ENCODE measurements at places on chromosomes 3 and 15.

DNA sequence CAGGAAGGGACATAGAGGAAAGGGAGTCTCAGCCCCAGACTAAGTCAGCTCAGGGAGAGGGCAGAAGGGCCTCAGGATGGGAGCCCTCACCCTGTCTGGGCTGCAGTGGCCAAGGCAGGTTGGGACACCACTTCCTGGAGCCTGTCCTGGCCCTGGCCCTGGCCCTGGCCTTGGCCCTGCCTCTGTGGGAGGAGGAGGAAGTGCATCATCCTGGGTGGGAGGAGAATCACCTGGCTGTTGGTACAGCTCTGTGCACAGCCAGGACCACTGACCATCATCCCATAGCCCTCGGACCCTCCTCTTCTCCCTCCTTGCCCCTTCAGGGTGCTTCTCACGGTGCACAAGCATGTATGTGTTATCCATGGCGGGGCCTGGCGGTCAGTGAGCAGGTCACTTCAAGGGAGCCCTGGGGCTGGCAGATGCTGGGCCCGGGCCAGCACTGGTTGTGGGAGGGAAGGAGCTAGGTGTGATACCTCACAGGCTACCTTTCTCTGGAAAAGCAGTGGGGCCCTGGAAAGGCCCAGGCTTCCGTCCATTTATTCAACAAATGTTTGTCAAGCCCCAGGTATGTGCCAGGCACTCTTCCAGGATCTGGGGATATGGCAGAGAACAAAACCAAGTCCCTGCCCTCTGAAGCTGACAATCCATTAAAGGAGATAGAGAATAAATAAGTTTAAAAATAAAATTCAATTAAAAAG, 8.2 kb upstream of the APEH start:
- DNase-seq, result no peak

DNA sequence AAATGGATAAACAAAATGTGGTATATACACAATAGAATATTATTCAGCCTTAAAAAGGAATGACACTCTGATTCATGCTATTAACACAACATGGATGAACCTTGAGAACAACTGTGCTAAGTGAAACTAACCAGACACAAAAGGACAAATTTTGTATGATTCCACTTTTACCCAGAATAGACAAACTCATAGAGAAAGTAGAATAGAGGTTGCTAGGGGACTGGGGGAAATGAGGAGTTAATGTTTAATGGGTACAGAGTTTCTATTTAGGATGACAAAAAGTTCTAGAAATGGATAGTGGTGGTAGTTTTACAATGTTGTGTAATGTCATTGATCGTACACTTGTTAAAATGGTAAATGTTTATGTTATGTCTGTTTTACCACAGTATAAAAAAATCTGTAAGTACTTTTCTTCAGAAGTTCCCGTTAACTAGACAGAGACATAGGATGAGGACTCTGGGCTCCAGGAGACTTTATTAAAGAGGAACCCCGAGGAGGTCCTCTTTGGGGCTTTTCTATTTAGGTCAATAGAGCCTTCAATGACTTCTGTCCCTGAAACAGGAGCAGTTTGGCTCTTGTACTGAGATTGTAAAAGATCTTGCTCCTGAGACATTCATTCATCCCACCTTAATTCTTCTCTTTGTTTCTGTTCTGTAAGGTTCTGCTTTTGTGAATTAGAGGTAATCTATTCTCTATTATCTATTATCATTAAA, 24.5 kb downstream of the ABHD6 start:
- no peak for DNase-seq

DNA sequence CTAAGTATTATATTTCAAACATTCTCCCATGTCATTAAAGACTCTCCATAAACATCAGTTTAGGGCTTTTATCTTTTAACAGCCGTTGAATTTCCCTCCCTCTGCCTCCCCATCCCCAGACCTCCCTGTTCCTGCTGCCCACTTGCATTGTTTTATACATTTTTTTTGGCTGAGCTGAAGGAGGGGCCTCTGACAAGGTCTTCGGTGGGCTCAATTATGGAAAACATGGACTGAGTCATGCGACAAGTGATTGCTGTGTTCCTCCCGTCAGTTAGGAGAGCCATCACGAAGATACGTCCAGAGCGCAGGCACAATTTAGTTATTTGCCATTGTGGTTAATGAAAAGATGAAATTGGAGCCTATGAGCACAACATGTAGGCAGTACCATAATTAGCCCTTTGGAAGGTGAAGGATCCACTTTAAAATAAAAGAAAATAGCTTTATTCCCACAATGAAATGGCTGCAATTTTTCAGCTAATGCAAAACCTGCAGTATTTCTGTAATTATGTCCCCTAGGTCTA, 12.0 kb upstream of the NMNAT3 start:
- DNase-seq, result peak; percentile 37

DNA sequence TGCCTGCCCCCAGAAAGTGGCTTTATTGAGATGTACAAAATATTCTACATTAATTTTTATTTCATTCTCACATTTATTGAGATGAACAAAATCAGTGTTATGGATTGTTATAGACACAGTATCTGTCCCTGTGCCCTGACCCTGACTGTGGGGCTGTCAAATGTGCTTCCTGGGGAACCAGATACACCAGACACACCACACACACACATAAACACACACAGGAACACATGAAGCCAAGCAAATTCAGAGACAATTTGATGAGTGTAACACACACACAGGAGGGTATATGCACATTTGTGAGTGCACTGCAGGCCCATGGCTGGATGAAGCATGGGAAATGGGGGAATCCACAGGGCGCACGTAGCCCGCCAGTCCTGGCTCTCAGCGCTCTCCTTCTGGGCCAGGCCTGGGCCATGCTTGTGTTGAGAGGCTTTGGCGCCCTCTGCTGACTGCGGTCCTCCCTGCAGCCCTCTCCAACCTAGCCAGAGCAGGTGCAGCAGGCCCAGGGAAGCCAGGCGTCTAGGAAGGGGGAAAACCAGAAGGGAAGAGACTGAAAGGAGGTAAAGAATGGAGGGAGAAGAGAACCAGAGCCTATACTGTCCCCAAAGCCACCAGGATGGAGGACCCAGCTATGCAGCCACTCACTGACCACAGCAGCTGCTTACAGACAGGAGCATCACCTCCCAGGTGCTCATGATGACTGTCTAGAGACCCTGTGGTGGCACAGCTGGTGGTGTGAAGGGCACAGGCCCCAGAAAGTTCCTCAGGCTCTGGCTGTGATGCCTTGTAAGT, 18.0 kb upstream of the LOXL1 start:
- DNase-seq, result peak; percentile 68

DNA sequence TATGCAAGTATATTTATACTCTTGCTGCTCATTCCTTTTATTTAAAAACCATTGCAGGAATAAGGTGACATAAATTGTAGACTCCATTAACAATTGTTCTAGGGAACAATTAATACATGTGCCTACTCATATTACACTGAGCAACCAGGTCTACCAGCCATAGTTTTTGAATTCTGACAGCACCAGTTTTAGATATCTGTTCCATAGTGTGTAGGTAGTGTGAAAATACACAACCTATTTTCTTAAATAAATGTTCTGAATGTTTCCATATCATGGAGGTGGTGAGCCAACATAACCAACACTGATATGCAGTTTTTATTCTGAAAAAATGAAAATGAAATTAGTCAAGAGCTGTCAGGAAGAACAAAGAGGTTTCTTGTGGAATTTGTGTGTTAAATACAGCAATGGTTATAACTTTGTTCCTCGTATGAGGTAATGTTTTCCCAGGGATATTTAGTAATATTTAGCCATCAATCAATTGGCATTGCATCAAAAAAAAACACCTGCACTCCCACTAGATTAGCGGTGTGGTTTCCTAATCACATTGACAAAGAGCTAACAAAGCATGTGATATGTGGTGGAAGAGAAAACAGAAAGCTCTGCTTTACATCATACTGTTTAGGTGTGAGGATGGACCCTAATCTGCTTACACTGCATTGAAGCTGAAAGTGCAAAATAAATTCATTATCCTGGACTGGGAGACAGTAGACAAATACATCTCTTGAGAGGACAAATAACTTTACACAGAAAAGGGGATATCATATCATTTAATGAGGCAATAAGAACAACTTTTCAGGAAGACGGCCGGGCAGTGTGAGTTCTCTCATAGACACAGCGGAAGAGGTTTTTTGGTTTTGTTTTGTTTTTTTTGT, 369.5 kb upstream of the THBS1 start:
- DNase-seq, result no peak

- no peak for DNase-seq
Observed at GRCh38 chr3:169246158-169246557, 417.4 kb downstream of the MECOM start.

- no peak for DNase-seq
Observed at GRCh38 chr3:184822654-184823053, 10.7 kb downstream of the VPS8 start.

- no peak for DNase-seq
Observed at GRCh38 chr3:63862804-63863149, 828 bp downstream of the THOC7 start.

DNA sequence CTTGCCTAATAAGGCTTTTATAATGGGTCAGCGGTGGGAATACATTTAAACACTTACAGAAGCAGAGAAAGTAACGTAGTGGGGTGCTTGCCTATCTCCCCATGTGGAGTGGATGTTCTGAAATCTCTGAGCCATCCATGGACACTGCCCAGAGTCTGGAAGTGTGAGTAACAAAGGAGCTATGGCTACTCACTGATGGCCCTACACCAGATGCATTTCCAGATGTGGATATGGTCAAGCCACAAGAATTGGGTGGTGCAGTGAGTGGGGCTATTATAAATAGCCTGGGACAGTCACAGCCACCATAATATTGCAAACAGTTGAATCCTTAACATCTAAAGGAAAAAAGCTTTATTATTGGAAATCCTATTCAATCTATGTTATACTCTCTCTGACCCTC, 96.6 kb downstream of the CGNL1 start:
- no peak for DNase-seq

- DNase-seq, result no peak
Observed at GRCh38 chr3:133383741-133384140, 16.1 kb upstream of the BFSP2 start.

DNA sequence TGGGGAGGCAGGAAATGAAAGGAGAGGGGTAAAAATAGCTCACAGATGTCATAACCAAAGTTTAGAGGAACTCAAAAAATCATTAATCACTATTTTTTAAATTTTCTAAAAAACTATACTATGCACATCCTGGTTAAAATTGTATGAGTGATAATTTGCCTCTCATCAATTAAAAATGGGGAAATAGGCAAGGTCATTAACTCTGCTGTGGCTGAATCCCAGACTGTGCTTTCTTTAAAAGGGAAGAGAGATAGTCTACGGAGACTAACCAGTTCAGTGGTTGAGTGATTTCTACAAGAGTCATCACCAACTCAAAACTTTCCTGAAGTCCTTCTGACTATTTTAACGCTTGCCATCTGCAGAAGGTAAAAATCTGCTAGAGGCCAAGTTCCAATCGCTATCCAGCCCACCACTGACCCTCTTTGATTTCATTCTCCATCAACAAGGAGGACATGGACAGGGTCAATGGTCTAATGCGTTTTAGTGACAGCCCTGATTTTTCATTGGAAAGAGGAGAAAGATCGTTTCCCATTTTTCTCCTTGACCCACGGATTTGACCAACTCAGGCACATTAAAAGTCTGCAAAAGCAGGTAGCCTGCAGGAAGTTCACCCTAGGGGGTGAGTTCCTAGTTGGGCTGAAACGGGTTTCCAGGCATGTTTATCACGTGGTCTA, 850 bp downstream of the SUCLG2 start:
- no peak for DNase-seq

- no peak for DNase-seq
Observed at GRCh38 chr15:69127306-69127705, 33.1 kb upstream of the GLCE start.

- no peak for DNase-seq
Observed at GRCh38 chr3:158820521-158820920, 18.7 kb downstream of the MFSD1 start.

DNA sequence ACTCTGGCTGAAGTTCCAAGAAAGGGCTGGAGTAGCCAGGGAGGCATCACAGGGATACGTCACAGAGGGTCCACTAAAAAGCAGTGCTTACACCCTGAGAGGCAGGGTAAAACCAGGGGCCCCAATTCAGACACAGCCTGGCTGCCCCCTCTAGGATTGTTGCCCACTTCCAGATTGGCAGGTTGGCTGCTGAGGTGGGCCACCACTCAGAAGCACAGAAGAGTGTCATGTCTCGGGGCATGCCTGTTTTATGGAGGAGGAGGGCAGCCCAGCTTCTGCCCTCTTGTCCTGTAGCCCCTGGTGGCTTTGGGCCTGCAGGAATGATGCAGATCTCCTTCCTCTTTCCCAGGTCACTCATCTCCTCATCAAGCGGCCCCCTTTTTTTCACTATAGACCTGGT, 24.0 kb downstream of the NOX5 start:
- DNase-seq, result no peak

DNA sequence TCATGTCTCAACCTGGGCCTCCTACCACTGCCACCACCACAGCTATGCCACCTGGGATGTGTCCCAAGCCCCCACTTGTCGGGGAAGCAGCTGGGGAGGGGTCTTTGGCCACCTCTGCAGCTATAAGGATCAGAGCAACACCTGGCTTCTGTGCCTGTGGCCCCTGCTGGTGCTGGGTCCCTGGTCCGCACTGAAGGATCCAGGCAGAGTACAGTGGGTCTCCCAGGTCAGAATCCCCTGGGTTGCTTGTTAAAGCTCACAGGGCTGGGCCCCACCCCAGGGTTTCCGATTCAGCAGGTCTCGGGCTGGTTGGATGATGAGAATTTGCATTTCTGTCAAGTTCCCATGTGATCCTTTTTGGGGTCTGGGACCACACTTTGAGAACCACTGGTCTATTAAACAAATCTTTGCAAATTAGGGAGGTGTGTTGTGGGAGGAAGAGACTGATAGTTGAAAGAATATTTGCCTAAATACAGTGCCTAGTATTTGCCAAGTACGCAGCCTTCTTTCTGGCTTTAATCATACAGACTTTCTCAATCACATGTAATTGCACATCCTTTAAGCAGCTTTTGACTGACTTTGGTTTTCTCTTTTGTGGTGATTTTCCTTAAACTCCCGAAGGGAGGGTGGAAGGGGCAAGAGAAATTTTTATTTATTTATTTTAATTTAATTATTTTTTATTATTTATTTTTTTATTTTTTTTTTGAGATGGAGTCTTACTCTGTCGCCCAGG, 127.3 kb downstream of the IGF1R start:
- DNase-seq, result no peak

- no peak for DNase-seq
Observed at GRCh38 chr15:65338366-65338765, 33.9 kb downstream of the RNU5B-1 start.

Data from NCI-H1092 (cell line).